ENCODE measurements at places on chromosomes 1 and 21.
A peak's percentile ranks its signal among the peaks of the same experiment; 100 is the strongest.

DNA sequence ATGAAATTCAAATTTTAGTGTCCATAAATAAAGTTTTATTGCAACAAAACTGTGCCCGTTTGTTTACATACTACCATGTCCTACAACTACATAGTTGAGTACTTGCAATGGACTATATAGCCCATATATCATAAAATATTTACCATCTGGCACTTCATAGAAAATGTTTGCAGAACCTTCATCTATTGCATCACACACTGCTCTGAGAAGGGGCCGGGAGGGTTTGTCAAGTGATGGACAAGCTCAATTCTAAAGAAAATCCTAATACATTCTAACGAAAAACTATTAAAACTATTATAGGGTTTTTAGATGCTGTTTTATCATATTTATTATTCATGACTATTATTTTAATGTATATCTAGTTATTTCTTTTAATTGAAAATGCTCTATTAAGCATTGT, 35.9 kb downstream of the RGSL1 start:
- DNase-seq, result no peak

GRCh38 chr21:35358008-35358407, 308.9 kb upstream of the RUNX1 start:
- DNase-seq, result no peak

DNA sequence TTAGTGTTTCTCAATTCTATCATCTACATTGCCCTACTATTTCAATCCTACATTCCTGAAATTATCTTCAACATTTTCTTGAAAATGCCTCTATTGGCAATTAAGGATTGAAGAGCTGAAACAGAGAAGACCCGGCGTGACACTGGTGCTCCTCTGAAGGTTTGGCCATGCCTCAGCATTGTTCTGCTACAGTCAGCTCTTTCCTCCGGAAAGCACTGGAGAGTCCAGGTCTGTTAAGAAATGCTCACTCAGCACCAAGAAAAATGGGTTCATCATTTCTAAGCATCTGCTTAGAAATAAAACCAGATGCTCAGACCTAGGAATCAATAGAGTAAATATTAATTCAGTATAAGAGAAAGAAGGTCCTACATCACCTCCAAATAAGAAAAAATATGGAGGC, 58.8 kb downstream of the WARS2 start:
- DNase-seq, result no peak

DNA sequence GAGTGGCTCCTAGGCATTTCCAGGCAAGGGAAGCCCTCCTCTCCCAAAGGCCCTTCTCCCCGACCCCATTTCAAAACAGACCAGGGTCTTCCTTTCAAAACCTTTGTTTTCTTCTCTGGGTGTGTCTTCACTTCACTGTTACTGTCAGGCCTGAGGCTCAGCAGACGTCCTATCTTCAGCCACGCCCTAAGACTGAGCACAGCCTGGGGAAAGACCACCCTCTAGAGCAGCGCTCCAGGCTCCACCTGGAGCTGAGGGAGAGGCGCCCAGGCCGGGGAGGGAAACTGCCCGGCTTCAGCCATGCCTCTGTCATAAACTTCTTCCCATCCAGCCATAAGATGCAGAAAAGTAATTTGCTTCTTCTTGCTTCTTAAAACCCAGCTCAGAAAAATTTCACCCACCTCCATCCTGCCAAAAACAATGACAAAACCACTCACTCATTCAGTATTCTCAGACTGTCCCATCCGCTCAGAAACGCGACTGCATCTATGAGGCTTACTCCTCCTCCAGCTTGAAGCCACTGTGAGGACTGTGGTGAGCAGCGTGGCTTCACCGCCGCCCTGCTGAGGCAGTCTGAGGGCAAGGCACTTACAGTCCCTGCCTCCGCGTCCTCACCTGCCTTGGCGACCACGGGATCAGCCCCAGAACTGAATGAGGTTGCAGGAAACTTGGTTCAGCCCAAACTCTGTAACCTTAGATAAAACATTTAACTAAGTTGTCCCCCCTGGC, 36.1 kb downstream of the VN1R5 start:
- no peak for DNase-seq

GRCh38 chr1:8517661-8518489, 200.0 kb downstream of the SLC45A1 start:
- no peak for DNase-seq

GRCh38 chr21:42083361-42083690, 12.2 kb downstream of the UMODL1 start:
- DNase-seq, result no peak

DNA sequence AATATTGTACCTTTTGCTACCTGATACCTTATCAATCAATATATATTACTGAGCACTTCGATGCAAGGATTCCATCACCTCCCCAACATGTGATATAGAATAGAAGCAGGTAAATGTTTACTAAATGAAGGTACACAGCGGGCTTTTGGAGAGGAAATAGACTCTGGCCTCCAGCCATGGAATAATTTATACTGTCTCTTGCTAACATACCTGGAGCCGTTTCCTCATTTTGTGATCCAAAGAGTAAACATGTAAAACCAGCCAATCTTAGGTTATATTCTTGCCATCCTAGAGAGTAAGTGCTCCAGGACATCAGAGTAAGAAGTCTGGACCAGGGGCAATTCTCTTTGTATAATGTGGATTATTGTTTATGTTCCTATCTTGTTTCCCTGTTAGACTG, 39.4 kb downstream of the NDUFS5 start:
- peak; percentile 17 for DNase-seq

DNA sequence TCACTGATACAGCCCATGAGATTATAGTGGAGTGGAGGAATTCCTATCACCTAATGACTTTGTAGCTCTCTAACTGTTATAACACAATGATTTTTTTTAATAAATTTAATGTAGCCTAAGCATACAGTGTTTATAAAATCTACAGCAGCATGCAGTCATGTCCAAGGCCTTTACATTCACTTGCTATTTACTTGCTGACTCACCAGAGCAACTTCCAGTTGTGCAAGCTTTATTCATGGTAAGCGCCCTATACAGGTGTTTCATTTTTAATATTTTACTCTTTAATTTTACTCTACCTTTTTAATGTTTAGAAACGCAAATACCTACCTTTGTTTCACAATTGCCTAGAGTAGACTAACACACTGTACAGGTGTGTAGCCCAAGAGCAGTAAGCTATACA, 1652.2 kb downstream of the BRINP3 start:
- no peak for DNase-seq

DNA sequence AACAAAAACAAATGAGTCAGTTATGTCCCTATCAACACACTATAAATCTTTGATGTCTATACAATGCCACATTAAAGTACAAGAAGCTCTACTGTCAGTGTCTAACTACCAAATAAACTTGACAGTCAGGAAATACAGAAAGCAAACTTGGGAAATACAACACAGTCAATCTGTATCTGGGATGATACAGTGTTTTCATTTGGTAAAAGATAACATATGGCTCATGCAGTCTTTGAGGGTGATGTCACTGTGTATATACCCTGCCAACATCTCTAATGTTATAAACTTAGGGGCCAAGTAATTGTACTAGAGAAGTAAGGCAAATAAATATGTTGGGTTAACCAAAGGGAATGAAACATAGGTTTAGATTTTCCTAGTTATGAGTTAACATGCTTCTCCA, 552.5 kb upstream of the ADAMTS5 start:
- no peak for DNase-seq

DNA sequence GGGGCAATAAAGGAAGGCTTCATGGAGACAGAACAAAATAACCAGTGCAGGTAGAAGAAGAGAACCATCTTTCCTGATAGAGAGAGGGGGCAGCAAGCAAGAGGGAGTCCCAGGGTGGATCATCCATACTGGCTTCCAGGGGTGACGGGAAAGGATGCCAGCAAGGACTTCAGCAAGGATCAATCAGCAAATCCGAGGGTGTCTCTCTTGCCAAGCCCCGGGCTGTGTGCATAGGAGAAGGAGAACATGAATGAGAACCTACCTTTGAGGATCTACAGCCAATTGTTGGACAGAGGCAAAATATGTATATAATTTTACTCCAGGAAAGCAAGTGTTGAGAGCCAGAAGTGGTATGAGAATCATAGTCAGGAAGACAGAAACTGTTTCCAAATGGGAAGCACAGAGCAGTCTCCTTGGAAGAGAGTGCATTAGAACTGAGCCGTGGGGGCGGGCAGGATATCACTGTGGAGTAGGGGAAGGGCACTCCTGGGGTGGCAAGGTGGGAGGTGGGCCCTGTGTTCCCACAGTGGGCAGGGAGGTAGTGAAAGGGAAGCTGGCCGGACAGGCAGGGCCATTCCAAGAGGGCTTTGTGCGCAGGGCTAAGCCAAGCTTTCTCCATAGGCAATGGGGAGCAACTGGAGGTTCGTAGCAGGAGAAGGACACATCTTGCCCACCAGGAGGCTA, 1.1 kb upstream of the S100A9 start:
- DNase-seq, result no peak

- no peak for DNase-seq
Measured at GRCh38 chr1:38523568-38523939, 336.0 kb downstream of the RRAGC start.

DNA sequence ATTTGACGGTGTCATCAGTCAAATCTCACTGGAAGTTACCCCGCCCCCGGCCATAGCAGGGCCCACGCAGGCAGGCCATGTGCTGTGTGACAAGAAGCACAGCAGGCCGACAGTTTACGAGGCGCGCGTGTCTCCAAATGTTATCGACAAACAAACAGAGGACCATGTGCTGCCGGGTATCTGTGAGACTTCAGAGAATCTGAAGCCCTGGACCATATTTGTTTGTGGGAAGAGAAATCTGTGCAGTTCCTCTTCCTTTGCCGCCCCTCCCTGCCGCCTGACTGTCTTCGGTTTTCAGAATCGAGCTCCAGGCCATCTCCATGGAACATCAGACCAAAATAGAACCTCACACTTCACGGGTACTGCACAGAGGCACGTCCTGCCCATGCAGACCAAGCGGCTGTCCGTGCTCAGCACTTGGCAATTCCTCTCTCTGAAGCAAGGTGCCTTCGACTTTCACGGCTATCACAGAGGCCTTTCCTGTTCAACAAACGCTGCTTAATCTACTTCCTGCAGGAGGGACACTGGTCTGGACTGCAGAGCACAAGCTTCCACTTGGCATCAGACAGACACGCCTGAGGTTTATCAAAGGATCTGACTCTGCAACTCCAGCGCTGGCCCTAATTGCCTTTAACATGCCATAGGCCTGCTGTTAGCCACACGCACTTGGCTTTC, 135.7 kb upstream of the KRTAP19-8 start:
- DNase-seq, result no peak

- DNase-seq, result peak; percentile 44
Measured at GRCh38 chr1:112722601-112723510, 7.7 kb upstream of the PPM1J start.

GRCh38 chr1:1399872-1400575, 889 bp upstream of the CCNL2 start:
- no peak for DNase-seq

DNA sequence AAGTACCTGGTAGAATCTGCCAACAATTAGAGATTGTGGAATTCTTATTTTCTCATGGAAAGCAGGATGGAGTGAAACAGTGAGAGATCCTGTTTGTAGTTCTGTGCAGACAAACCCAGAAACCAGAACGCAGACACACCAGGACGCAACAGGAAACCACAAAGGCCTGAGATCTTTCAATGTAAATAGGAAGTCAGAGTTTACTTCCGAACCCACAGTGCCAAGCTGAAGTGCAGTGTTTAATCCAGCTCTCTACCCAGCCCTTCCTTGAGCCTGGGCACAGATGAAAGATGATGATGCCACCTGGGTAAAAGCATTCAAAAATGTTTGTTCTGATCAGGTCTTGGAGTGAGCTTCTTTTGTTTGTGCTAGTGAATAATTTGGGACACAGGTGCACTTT, 244.2 kb upstream of the HOOK1 start:
- peak; percentile 21 for DNase-seq

- DNase-seq, result no peak
Measured at GRCh38 chr1:157274698-157275534, 136.7 kb upstream of the ETV3 start.

DNA sequence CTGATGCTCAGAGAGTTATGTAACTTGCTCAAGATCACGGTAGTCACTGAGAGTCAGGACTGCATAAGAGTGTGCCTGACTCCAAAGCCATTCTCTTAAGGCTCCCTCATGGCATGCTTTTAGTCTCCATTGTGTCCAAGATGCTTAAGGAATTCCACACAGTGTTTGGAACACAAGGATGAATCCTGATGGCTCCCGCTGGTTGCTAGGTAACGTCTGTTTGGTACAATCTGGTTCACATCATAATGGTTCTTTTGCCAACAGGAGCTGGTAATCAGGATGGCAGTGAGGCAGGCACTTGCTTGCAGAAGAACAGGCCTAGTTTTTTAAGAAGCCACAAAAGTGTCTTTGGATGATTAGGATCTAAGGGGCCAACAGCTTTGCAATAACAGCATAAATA, 436.5 kb upstream of the DAB1 start:
- DNase-seq, result no peak

DNA sequence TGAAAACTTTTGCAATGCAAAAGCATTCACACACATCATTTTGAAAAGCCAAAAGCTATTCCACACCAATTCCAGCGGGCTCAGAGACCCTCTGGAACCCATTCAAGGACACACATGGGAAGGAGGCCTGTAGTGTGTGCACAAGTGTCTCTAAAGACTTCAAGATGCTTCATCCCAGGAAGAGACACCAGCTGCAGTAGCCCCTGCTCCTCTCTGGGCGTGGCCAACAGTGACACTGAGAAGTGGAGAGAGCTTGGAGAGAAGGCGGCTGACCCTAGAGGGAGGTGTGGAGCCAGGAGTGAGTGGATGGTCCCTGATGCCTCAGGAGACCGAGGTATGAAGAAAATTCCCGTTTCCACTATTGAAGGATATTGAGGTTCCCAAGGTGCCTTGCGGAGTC, 14.9 kb upstream of the TNNI1 start:
- DNase-seq, result peak; percentile 19

DNA sequence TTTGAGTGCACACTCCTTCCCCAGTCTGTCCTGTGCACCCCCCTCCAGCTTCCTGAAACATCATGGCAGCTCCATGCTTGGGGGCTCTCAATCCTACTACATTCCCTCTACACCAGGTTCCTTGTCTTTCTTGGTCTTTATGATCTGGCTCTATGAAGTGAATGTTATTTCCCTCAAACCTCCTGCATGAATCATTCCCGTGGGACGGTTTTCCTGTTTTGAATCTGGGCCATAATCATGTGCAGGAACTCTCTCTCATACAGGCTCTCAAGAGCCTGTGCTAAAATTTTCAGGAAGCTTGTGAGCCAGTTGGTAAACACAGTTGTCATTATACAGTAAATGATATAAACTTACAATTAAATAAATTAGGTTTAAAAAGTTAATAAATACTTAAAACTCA, 89.8 kb upstream of the KCNE2 start:
- DNase-seq, result no peak

- no peak for DNase-seq
Measured at GRCh38 chr21:33115631-33116510, 45.9 kb downstream of the OLIG1 start.

DNA sequence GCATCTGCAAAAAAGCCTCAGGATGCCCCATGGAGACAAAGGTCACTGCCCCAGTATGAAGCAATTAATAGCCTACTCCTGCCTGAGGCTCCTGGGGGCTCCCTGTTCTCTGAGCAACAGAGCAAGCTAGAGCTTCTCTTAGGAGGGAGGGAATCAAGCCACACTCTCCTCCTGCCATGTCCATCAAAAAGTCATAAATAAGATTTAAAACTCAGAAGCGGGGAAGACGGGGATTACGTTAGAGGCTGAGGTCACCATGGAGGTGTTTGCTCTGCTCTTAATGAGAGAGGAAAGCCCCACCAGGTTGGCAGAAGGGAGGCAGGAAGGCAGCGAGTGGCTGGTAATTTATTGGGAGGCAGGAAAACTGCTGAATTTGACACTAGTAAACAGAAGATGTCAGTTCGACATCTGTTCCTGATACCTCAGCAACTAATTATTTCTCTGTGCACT, 98.4 kb upstream of the TNR start:
- peak; percentile 80 for DNase-seq

GRCh38 chr1:27684176-27684575, 12.2 kb upstream of the IFI6 start:
- DNase-seq, result no peak

Measured in NCI-H1092 treated with DMSO at 0.1 percent for 48 hours (cell line).